ENCODE measurements at places on chromosomes 1 and 21.

- no peak for DNase-seq
Measured at GRCh38 chr1:81470275-81470674, 330.5 kb upstream of the ADGRL2 start.

GRCh38 chr1:192235127-192235526, 76.9 kb downstream of the RGS18 start:
- no peak for DNase-seq

DNA sequence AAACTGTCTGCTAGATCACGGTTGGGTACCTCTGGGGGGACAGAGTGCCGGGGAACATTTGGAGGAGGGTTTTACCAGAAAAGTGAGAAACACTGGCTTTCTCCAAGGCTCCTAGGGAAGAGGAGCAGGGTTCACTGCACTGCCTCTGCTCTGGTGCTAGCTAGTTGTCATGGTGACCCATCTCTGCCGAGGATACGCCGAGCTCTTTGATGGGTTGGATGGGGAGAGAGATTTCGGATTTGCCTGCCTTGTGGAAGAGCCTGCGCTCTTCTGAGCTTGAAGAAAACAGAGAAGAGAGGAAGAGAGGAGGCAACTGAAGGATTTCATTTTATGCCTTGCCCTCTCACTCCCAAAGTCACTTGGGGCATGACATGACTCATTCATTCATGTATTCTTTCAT, 92.1 kb downstream of the NAV1 start:
- DNase-seq: no peak

GRCh38 chr1:229164836-229165735, 105.8 kb upstream of the RAB4A start:
- no peak for DNase-seq

DNA sequence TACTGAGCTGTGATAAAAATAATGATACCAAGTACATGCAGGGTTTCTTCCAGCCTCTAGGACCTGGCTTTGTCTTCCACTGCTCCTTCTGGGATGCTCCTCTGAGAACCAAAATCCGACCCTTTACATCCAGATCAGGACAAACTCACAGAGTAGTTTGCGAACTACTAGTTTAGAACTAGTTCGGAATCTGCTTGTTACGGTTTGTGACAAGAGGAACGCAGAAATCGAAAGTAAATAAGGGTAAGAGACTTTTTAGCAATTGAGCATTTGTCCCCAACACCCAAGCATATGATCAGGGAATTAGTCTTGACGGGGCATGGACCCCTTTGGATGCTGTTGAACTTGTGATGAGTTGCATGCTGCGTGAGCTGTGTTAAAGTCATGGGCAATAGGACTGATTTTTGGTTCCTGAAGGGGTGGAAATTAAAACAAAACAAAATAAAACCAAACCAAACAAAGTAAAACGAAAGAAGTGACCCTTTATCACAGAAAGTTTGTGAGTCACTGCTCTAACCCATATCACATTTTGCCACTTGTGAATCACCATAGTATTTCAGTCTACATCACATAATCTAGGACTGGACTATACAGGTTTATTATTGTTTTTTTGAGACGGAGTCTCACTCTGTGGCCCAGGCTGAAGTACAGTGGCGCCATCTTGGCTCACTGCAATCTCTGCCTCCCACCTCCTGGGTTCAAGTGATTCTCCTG, 35.7 kb upstream of the ERRFI1 start:
- DNase-seq: no peak
